ENCODE measurements at places on chromosomes 4 and X.
A peak's percentile ranks its signal among the peaks of the same experiment; 100 is the strongest.

- DNase-seq = no peak
Measured at GRCh38 chrX:140510895-140511295, 6.0 kb upstream of the SOX3 start.

- DNase-seq = no peak
Measured at GRCh38 chr4:77911842-77912450, 49.3 kb downstream of the MRPL1 start.

- no peak for DNase-seq
Measured at GRCh38 chr4:4921077-4921476, 61.6 kb downstream of the MSX1 start.

GRCh38 chr4:135476272-135476671 lies 1274.7 kb upstream of the PABPC4L start:
- no peak for DNase-seq

- peak; percentile 48 for DNase-seq
Measured at GRCh38 chr4:98996056-98996764, 689 bp downstream of the METAP1 start.

- no peak for DNase-seq
Measured at GRCh38 chrX:97416461-97416860, 532.8 kb downstream of the RPA4 start.

- DNase-seq = no peak
Measured at GRCh38 chr4:145481942-145482208, 222 bp downstream of the SMAD1 start.

DNA sequence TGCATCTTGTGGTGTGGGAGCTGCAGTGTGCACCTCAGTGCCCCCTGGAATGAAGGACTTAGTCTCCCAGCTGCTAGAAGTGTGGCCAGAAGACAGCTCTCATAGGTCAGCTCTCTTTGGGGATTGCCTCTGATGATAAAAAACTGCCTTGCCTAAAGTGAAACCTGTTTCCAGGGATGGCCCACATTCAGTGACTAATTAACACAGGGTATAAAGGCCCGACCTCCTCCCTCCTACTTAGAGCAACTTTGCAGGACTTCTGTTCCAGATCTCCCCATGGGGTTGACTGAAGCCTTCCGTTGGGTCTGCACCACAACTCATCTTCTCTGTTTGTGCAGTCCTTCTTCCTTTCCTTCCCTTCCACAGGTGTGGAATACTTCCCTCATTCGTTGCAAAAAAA lies 53.2 kb downstream of the SPINK2 start:
- no peak for DNase-seq

GRCh38 chr4:137668885-137669545 lies 136.7 kb upstream of the PCDH18 start:
- no peak for DNase-seq

- no peak for DNase-seq
Measured at GRCh38 chr4:14863418-14864364, 138.6 kb upstream of the CPEB2 start.

DNA sequence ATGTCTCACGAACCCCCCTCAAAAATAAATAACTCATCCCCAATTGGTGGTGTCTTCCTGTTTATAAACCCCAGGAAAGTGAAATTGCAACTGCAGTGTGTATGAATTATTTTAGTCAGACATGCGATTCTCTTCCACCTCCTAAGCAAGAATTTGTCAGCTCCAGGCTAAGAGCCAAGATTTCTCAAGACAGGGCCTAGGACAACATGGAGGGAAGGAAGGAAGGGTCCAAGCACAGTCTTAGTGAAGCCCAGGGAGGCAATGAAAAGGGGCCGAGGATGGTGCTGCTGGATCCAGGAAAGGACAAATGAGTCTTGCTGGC lies 20.0 kb downstream of the SH3KBP1 start:
- no peak for DNase-seq

- DNase-seq = no peak
Measured at GRCh38 chr4:47410271-47410670, 53.2 kb downstream of the COMMD8 start.

GRCh38 chr4:156018383-156018782 lies 64.7 kb upstream of the CTSO start:
- DNase-seq = no peak

GRCh38 chr4:1989533-1990347 lies 19.0 kb downstream of the NELFA start:
- no peak for DNase-seq

DNA sequence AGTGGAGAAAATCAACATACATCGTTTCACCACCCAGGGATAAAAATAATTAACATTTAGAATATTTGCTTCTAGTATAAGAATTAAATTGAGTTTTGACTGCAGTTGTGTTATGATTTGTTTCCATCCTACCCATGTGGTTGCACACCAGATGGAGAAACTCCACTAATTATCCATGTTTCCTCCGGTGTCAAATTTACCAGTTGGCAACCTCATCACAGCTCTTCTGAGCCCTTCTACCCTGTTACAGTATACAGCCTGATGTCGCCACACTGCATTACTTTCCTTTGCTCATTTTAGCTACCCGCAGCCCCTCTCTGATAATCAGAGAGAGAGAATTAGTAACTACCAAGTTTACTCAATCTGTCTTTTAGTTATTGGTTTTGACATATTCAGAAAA lies 411.2 kb downstream of the DTHD1 start:
- no peak for DNase-seq

DNA sequence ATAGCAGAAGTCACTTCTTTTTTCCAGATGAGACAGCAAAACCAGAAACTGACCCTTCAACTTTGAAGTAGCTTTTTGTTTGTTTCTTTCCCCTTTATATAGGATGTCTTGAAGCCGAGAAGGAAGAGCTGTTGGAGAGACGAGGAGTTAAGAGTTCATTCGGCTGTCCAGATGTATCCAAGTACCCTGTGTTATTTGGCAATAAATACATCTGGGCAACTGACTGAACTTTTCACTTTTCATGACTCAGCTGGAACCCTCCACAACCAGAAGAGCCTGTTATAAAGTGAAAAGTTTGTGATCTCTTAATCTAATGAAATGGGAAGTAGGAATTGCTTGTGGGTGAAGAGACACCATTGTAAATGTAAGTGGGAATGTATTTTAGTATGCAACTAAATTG lies 131.2 kb downstream of the HTR2C start:
- DNase-seq = no peak

GRCh38 chr4:48266781-48267180 lies 2.9 kb downstream of the TEC start:
- no peak for DNase-seq

DNA sequence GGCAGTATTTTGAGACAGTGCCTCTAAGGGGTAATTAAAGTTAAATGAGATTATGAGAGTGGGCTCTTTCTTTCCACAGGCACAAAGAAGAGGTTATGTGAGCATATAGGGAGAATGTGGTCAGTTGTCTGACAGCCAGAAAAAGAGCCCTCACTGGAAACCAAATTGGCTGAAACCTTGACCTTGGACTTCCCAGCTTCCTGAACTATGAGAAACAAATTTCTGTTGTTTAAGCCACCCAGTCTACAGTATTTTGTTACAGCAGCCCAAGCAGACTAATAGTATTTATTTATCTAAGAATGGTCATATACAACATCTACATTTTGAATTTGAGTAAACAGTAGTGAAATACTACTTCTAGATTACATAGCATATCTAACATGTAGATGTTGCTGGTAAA lies 473.8 kb downstream of the IL15 start:
- no peak for DNase-seq

DNA sequence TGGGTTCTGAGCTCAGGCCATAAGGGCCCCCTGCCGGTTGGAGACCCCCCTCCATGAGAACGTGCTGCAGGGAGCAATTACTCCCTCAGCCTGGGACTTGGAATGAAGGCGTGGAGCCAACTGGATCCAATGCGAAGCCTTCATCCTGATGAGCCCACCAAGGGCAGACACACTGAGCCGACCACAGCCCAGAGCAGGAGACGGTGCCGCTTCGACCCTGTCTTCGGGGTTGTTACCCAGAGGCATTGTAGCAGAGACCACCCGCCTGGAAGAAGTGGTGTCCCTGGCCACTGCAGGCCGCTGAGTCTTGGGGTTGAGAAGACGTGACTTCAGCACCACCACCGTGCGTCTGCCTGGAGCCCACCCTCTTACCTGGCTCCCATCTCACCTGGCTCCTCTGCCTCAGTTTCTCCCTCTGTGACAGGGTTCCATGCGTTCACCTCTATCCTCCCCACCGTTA lies 7.0 kb upstream of the NKX1-1 start:
- no peak for DNase-seq

DNA sequence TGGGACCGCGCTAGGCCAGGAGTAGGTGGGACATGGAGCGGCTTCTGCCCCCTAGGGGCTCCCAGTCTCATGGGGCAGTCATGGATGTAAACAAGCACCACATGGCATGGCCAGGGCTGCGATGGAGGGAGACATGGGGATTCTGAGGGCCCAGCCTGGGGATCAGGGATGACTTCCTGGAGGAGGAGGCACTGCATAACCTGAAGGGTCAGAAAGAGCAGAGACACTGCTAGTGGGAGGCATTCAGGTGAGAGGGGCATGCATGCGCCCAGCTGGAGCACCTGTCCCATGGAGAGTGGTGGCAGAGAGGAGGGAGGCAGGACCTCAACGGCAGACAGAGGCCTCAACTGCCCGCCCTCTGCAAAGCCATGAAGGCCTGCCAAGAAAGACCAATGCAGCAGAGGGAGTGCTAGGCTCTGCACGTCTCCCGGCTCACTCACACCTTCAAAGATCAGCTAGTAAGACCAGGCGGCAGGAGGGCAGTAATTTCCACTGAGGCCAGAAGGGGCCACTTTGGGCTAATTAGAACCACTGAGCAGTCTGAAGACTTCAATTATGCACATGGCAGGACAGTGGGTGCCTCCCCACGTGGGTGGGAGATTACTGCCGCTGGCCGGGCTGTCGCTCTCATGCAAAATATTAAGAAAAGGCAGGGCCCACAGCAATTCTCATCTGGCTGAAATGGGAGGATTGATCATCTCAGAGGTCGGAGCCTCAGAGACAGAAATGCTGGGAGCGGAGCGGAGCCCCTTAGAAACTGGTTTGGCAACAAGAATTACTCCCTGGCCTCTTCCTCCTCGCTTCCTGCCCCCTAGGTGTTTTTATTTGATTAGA lies 69.6 kb downstream of the PPP2R2C start:
- no peak for DNase-seq

DNA sequence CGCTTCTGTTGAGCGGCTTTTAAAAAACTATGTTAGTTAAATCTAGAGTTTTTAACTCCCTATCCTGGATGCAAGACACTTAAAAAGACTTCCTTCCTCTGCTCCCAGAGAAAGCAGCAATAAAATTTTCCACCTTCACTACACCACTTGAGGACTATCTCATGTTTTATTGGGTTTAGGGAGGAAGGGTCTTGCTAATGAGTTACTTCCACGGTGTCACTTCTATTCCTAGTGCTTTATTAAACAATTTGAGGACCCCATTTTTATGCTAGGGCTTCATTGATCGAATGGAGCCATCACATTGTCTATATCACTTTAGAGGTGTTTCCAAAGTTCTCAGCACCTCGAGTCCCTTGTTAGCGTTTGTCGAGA lies 3.7 kb upstream of the STIM2 start:
- DNase-seq = no peak

DNA sequence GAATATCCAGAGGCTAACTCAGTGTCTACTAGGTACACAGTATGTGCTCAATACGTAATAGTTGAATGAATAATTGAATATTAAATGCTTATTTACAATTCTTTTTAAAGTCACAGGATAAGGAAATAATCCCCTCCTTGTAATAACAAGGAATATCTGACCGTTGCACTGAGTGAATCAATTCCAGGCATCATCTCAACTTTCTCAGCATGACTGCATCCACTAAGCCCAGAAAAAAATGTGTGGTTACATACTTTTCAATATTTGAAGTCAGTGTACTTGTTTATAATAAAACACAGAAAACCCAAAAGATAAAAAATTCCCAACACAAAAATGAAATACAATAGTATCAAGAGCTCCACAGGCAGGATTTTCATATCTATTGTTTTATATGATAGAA lies 105.4 kb downstream of the TMEM144 start:
- DNase-seq = no peak

DNA sequence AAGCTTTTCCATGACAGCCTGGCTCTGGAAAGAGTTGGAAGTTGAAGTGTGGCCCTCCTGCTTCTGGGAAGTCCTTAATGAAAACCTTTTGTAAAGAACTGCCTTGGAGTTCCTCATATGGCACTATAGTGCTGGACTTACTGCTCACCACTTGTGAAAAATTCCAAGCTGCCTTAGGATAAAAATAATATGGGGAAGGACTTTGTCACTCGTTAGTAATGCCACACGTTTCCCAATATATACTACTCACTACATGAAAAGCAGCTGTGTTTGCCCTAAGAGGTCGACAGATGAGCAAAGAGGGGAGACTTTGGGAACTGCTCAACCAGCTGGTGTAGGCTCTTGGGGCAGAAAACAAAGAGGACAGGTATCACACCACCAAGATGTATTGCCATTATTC lies 11.7 kb downstream of the OPHN1 start:
- no peak for DNase-seq

DNA sequence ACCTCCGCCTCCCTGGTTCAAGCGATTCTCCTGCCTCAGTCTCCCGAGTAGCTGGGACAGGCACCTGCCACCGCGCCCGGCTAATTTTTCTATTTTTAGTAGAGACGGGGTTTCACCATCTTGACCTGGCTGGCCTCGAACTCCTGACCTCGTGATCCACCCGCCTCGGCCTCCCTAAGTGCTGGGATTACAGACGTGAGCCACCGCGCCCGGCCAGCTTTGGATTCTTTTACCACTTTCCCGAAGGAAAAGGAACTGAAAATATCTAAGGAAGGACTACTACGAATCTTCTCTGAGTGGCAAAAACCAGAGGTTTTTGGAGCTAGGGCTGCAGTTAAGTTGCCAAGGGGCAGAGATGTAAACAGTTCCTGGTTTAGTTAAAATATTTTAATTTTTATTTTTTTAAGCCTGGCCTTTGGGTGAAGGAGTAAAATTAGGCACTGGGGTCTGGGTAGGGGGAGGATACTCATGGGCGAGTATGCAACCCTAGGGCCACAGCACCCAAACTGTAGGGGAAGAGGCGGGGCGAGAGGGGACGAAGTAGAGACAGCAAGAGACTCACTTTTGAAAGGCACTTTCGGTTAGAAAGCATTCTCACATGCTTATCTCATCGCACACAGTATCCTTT lies 525 bp upstream of the CISD2 start:
- DNase-seq = peak; percentile 44

- no peak for DNase-seq
Measured at GRCh38 chr4:8370835-8371595, 69.5 kb downstream of the ACOX3 start.

- no peak for DNase-seq
Measured at GRCh38 chrX:103063191-103063845, 653 bp downstream of the BEX1 start.
